ENCODE measurements at places on chromosomes 2 and 18. TPM values are rescaled to one million over a fixed set of nuclear protein-coding genes. Genes with fewer than 3 reads are reported as not detected.

- H3K27me3 ChIP-seq, result no peaks in the 10 kb centered on the region
- no peak overlapping the region for H3K4me3 ChIP-seq
- no peak for DNase-seq
- peaks cover 13% of the 10 kb centered on the region for H3K4me1 ChIP-seq
- no peaks in the 10 kb centered on the region for H3K36me3 ChIP-seq
Measured at GRCh38 chr18:55407191-55407590, 180.8 kb downstream of the TCF4 start.

GRCh38 chr2:195238379-195238778 is 418.6 kb upstream of the SLC39A10 start:
- no peak overlapping the region for H3K27ac ChIP-seq
- no peak overlapping the region for H3K4me3 ChIP-seq
- no peaks in the 10 kb centered on the region for H3K4me1 ChIP-seq
- DNase-seq, result no peak
- H3K36me3 ChIP-seq, result no peaks in the 10 kb centered on the region

DNA sequence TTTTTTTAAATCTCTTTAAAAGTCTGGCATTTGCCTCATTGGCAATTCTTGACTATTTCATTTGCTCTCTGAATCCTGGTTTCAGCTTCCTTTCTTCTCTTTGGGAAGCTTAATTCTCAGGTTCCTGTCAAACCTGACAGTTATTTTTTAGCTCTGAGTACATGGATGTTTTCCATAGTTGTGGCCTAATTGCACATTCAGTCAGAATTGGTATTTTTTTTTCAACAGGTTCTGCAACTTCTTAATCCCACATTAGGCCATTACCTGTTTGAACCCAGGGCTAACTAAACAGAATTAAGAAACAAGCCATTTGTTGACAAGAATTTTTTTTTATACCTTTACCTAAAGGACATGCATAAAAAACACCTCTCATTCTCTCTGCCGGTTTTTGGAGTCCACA is 338.8 kb downstream of the SETBP1 start:
- H3K27ac ChIP-seq, result no peak overlapping the region
- DNase-seq, result no peak
- no peaks in the 10 kb centered on the region for H3K36me3 ChIP-seq
- H3K27me3 ChIP-seq, result no peaks in the 10 kb centered on the region
- no peak overlapping the region for H3K4me3 ChIP-seq

The KCNE4 gene
- total RNA-seq, result not detected

The FAM124B gene
- total RNA-seq, result 3.5 TPM

DNA sequence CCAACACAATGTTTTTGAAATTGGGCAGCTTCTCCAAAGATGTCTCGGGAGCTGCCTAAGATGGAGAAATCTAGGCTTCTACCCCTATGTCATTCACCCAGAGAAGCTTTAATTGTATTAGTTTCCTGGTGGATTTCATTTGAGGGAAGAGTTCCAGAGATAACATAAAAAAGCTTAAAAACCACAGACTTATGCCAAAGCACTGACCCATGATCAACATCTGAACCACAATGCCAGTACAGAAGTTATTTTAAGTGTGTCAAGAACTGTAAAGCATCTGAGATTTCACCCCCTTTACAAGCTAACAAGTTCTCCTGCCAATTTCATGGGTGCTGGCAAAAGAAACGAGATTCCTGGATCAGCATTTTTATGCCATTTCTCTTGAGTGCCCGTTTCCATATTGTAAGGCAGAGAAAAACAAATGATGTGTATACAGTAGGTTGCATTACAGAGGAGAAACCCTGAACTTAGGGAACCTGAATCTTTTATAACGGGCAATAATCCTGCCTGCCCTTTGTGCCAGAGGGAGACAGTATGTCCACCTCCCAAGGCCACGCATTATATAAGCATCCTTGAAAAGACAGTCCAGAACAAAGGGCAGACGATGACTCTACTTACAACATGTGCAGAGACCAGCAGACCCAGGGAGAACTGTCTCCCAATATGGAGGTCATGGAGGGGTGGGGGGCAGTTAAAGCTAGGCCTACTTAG is 44.1 kb downstream of the MREG start:
- H3K4me3 ChIP-seq, result no peak overlapping the region
- H3K36me3 ChIP-seq, result no peaks in the 10 kb centered on the region
- DNase-seq, result no peak
- H3K27ac ChIP-seq, result no peak overlapping the region
- H3K4me1 ChIP-seq, result peaks cover 11% of the 10 kb centered on the region

- DNase-seq, result no peak
- no peaks in the 10 kb centered on the region for H3K36me3 ChIP-seq
- H3K27me3 ChIP-seq, result no peaks in the 10 kb centered on the region
- H3K4me1 ChIP-seq, result no peaks in the 10 kb centered on the region
Measured at GRCh38 chr18:69956665-69957620, 9.3 kb upstream of the CD226 start.

The DSG2 gene
- total RNA-seq, result 36.3 TPM

The NUP35 gene
- total RNA-seq, result 12.6 TPM

- H3K4me1 ChIP-seq, result peaks cover 18% of the 10 kb centered on the region
- H3K36me3 ChIP-seq, result no peaks in the 10 kb centered on the region
- no peaks in the 10 kb centered on the region for H3K27me3 ChIP-seq
Measured at GRCh38 chr18:3624935-3625741, 175.2 kb downstream of the TGIF1 start.

All from upper lobe of left lung (tissue), 6 donors.